Pancreas (tissue), 10 donors: ENCODE measurements at places on chromosomes 16 and 17. TPM values are rescaled to one million over a fixed set of nuclear protein-coding genes. Genes with fewer than 3 reads are reported as not detected.

Gene KRTAP2-1
- total RNA-seq, result not detected

Gene MRPL58
- 13.4 TPM for total RNA-seq

- DNase-seq, result no peak
Measured at GRCh38 chr16:3997231-3997841, 116.8 kb upstream of the CREBBP start.

- DNase-seq, result no peak
Measured at GRCh38 chr17:75712446-75712845, 8.8 kb upstream of the ITGB4 start.

Gene GFAP
- 2.2 TPM for total RNA-seq

Gene CD300LB
- 0.14 TPM for total RNA-seq

GRCh38 chr16:79286646-79287423 is 313.7 kb downstream of the MAF start:
- DNase-seq, result peak; percentile 81

DNA sequence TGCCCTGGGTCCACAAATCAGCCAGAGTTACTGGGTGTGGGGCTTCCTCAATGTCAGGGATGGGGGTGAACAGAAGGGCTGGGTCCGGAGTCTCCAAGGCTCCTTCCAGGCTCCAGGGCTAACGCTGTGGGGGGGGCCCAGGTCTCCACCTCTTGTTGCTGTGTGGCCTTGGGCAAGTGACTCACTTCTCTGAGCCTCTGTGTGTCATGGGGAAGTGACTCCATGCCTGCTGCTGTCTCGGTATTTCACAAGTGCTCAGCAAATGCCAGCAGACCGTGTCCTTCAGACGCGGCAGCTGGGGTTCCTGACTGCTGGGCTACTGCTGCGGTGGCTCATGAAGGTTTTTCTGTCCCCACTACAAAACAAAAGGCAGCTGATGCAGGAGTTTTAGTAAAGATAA is 26.6 kb downstream of the JPH3 start:
- DNase-seq, result no peak

Gene TBX6
- total RNA-seq, result 1.3 TPM

Gene SOX15
- 0.18 TPM for total RNA-seq

Gene OR2C1
- 0.16 TPM for total RNA-seq

Gene NUBP1
- 14.6 TPM for total RNA-seq

DNA sequence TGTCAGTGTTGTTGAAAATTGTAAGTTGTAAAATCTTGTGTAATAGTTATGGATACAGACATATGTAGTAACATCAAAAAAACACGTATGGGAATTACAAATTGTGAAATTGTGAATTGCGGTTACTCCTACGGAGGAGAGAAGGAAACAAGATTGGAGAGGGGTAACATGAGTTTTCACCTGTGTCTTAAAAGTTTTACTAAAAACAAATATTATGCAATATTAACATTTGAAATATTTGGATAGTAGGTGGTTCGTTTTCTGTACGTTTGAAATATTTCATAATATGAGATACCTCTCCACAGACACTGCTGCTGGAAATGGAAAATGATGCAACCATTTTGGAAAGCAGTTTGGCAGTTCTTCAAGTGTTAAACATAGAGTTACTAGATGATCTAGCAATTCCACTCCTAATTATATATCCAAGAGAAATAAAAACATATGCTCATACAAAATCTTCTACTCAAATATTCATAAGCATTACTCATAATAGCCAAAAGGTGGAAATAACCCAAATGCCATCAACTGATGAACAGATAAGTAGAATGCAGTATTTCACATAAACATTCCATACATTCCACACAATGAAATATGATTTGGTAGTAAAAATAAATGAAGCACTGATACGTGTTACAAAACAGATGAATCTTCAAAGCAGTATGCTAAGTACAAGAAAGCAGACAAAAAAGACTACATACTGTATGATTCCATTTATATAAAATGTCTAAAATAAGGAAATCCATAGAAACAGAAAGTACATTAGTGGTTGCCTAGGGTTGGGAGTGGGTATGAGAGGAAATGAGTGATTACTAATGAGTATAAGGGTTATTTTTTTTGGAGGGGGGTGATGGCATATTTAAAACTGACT is 40.7 kb upstream of the ABCA10 start:
- DNase-seq, result no peak

DNA sequence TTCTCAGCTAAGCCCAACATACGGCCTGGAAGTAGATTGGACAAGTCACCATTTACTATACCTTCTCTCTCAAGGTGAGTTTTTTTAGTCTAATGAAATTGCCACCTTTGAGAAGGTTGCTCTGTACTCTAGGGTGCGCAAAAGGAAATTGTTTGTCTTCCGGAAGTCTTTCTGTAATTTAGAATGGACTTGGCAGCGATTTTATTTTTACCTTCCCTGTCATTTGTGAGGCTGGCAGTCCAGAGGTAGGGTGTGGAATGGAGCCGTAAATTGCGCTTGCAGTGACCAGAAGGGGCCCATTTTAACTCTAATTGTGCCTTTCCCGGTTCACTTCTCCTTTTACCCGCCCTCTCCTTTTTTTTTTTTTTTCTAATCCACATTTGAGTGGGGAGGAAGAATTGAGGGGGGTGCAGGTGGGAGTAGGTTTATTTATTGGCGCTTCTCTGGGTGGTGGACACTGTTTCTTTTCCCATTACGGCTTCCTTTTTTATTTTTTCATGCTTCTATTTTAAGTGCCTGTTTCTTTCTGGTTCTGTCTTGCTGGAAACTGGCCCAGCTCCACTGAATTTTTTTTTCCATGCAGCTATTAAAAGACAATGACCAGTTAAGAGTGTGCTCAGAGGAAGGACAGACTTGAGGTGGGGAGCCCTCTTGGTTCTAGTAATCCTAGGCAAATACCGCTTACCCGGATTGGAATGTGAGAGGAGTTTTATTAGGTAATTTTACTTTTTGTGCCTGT is 89.7 kb upstream of the CLEC18A start:
- no peak for DNase-seq

DNA sequence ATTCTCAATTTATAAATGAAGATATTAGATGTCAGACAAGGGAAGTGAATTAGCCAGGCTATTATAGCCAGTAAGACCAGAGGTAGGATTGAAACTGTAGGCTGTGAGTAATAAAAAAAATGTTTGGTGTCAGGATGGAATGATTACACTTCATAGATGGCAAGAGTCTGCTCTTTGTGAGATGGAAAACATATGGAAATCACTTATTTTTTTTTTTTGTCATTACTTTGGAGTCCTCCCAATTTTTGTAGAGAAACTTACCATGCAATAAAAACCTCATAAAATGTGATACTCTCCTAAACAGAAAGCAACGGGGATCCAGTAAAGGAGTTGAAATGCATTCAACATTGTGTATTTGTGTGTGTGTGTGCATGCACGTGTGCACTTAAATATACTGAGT is 532.7 kb upstream of the CDH8 start:
- no peak for DNase-seq

DNA sequence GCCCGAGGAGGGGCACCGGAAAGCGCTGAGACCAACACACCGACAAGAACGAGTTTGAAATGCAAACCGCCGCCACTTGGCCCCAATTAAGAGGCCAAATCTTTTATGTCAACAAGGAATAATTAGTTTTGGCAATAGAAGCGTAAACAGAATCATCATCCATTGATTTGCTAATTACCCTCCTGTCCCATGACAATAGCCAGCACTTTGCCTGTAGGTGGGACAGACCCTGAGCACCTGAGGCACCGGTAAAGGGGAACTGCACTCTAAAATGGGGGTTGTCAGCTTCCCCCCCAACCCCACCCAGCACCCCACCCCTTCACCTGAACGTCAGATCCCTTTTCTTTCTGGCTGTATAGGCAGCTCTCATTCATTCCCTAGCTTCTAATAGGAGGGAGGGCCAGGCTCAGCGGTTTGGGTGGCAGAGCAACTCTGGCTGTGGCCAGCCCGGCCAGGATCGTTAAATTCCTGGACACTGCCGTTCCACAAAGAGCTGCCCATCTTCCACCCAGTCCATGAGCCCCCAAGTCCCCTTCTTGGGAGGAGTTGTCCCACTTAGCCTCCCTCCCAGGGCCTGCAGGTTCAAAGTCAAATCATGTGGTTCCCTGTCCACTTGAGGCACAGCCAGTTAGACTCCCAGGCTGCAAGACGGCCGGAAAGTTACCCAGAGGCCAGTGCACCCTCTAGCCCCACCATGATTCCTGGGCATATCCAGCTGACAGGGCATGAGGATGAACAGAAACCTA is 45.8 kb downstream of the WNT3 start:
- DNase-seq, result no peak

DNA sequence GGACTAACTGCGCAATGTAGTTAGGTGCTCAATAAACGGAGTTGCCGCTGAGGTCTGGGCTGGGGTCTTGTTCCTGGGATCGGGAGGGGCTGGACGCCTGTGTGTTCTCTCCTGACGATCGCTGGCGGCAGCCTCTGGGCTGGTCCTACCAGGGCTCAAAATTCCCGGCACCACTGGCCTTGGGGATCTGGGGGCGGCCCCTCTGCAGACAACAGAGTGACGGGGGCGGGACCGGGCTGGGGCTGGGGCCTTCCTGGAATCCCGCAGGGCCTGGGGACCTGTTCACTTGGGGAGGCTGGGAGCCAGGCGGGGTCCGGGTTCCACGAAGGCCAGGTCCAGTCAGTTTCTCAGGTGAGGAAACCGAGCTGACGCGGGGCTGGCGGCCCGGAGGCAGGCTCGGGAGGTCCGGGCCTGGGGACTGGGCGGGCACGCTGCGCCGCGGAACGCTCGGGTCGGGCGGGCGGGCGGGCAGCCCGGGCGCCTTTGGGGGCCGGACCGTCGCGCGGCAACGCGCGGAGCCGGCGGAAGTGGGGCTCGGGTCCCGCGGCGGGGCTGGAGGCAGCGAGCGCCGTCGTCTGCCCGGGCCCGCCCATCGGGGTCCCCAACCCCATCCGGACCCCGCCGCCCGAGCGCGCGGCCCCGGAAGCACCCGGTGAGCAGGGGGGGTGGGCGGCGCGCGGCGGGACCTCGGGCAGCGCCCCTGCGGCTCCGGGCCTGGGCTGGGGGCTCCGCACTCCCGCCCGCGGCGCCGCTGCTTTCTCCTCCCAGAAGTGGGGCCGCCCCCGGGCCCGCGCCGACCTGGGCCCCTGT is at the start of gene PIGQ:
PIGQ (plus strand) TSS at position 524 of the 810 bp plus-strand sequence. CDS start 4,107 bp downstream, outside the sequence.
- DNase-seq, result peak; percentile 85

- DNase-seq, result no peak
Measured at GRCh38 chr16:77844801-77845200, 56.4 kb downstream of the VAT1L start.

GRCh38 chr17:75891605-75892555 is 4.9 kb downstream of the TRIM65 start:
- peak; percentile 60 for DNase-seq

- peak; percentile 70 for DNase-seq
Measured at GRCh38 chr17:47649972-47650524, 329 bp downstream of the KPNB1 start.

Gene NXN
- total RNA-seq, result 34.2 TPM
